ENCODE measurements at places on chromosomes 1 and 21.

DNA sequence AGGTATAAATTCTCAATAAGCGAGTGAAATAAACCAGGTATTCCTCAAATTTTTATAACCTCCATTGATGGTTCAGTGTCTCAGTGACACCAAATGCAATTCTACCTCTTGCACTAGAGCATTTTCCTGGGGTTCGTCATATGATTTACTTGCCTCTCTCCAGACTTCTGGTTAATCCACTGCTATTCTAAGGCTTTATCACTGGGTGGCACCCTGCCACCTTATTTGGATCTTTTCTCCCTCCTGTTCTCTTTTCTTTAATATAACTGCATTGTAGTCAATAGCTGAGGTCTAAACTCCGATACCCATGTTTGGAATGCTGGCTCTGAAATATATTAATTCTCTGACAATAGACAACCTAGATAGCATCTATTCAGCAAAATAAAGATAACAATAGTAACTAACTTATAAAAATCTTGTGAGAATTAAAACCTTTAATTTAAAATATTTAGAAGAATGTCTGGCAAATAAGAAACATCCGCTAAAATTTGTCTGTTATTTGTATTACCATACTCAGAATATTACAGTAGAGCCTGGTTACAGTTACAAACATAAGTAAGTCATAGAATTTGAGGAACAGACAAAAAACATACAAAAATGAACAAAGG lies 436.4 kb downstream of the PLA2G4A start:
- DNase-seq, result peak; percentile 57

- no peak for DNase-seq
These were observed 645.6 kb upstream of the ADGRL2 start for GRCh38 chr1:81155131-81155530.

DNA sequence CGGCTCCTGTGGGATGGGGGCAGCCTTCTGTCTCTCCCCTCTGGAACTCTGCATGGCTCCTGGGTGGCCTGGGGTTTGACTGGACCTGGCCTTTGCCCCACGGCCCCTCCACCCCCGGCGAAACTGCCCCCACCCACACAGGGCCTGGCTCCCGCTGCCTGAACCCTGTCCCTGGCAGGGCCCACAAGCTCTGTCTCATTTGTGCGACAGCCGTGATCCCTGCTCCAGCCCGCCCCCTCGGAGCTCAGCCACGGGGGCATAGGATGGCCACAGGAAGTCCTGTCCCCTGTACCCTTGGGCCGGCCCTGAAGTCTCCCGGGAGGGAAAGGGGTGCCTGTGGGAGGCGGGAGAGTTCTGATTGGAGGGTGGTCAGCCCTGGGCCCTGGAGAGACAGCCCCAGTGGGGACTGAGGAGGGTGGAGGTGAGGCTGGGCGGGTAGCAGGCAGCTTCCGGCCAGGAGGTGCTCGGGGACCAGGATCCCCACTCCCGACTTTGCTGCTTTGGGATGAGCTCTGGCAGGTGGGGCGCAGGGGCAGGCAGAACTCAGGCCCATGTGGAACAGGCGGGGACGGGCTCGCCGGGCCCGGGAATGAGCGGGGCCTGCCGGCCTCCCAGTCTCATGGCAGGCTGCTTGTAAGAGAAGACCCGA lies 45.1 kb downstream of the SLX9 start:
- DNase-seq, result no peak

- DNase-seq, result no peak
These were observed 39.0 kb downstream of the FYB2 start for GRCh38 chr1:56780128-56780750.

DNA sequence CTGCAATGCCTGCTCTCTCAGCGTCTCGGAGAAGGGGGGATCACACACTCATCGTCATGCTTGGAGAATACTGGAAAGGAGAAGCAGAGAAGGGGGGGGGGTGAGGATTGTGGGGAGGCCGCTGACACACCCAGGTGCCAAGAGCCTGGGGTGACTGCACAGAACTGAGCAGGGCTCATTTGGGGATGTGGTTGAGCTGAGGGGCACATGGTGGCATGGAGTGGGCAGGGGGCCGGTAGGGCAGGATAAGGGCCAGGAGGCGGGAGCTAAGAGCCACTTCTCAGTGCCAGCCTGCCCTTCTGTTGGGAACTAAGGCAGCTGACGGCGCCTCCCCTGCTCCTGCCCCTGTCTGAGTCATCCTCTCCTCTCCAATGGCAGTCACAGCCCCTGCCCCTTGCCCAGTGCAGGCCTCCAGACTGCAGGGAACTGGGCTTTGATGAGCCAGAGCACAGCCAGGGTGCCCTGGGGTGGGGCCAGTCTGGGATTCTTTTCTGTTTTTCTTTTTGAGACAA lies 27.2 kb downstream of the MRPL37 start:
- DNase-seq, result no peak

DNA sequence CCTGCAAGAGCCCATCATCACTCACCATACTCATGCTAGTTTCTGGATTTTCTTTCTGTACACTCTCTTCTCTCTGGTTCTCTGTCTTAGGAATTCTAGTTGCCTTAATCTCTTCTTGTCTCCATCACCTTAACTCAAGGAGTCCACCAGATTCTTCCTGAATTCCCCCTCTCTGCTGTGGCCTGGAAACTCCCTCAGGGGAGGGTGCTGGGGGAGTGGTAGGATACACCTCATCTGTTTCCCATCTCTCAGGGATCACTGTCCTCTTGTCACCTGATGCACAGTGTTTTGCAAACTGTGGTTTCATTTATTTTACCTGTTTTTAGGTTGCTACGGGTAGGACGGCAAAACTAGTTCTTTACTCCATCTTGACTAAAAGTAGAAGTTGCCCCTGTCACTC lies 6.6 kb upstream of the GNG12 start:
- DNase-seq, result no peak

GRCh38 chr1:201213106-201213770 lies 22.6 kb downstream of the IGFN1 start:
- peak; percentile 6 for DNase-seq

- DNase-seq, result no peak
These were observed 503.2 kb upstream of the CAMK1G start for GRCh38 chr1:209080170-209080781.

DNA sequence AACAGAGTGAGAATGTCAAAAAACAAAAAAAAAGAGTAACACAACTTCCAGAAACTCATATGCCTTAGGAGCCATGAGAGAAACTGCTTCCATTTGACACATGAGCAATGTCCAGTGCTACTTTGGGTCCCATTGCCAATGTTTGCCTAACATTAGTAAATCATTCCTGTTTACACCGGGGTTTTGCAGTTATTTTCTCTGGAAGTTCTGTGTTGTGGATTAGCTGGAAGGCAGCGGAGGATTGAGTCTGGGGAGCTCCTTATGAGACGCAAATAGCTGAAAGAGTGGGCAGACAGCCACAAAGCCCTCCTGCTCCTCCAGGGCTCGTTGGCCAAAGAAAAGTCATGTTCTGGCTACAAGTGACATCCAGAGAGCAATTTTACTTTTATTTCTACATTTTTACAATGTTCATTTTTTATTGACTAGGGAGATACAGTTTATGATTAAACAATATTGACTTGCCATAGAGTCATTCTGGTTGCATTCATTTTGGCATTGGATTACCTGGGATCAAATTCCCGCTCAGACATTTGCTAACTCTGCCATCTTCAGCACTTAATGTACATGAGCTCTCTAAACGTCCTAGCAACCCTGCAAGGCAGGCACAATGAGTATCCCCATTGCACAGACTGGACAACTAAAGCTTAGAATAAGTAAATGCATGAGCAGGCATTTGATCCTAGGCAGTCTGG lies 66.4 kb upstream of the GALNT2 start:
- DNase-seq, result no peak

DNA sequence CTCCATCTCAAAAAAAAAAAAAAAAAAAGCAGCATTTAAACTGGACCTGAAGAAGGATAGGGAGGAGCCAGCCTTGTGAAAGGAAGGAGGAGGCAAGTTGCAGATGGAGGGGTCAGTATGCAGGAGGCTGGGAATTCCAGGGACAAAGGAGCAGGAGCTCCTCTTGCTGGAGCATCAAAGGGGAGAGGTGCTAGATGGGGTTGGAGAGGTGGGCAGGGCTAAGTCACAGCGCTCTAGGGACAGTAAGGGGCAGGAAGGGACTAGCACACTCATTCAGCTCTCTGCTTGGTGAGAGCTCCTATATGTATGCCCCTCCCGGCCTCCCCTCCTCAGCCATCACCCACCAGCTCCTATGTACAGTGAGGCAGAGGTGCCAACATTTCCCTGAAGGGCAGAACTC lies 26.8 kb downstream of the MAP7D1 start:
- DNase-seq, result no peak

DNA sequence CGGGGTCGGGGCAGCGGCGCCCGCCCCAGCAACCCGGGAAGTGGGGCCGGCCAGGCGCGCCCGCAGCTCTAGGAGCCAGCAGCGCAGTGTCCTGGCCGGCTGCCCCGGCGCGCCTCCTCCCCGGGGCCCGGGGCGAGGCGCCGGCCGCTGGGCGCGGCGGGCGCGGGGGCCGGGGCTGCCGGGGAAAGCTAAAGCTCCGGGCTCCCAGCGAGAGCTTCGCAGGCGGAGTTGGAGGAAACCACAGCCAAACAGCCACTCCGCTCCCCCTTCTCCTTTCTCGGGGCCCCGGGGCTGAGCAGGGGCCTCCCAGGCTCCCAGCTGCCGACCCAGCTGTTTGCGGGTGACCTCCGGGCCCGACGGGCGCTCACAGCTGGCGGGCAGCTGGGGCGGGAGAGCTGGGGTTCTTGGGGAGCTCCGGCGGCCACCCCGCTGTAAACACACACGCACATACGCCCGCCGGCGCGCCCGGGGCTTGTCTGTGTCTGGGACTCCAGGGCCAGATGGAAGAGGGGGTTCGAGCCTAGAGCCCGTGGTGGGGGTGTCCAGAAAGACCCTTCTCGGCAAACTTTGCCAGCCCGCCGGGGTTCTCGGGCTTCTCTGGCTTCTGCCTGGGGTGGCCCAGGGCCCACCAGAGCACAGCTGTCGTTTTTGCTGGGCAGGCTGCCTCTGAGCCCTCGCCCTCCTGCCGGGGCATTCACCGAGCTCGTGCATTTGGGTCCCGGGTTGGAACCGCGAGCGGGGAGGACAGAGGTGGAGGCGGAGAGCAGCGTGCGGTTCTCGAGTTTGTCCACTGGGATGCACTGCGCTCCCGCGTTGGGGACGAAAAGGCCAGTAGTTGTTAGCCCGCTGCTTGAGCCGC lies 1.5 kb downstream of the AJAP1 start:
- peak; percentile 91 for DNase-seq

GRCh38 chr1:185990565-185990964 lies 256.4 kb downstream of the HMCN1 start:
- DNase-seq, result no peak

DNA sequence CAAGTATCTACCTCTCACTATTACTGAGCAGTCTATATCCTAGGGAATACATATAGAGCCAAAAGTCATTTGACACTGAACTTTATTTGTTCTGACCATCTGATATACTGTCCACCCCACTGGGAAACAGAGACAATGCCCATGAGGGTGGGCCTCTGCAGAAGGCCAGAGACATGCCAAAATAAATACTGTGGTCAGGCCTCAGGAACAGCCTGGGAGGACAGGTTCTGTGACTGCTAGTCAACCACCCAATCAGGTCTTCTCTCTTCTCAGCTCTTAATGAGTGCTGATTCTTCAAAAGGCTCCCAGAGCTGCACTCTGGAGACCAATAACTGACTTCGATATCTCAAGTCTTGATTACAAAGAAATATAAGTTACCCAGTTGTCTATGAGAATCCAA lies 5.5 kb upstream of the ANKRD35 start:
- DNase-seq, result no peak

- DNase-seq, result no peak
These were observed 56.3 kb downstream of the POU2F1 start for GRCh38 chr1:167276969-167277368.

- DNase-seq, result no peak
These were observed 3.1 kb upstream of the ARHGEF2 start for GRCh38 chr1:155981266-155982088.

DNA sequence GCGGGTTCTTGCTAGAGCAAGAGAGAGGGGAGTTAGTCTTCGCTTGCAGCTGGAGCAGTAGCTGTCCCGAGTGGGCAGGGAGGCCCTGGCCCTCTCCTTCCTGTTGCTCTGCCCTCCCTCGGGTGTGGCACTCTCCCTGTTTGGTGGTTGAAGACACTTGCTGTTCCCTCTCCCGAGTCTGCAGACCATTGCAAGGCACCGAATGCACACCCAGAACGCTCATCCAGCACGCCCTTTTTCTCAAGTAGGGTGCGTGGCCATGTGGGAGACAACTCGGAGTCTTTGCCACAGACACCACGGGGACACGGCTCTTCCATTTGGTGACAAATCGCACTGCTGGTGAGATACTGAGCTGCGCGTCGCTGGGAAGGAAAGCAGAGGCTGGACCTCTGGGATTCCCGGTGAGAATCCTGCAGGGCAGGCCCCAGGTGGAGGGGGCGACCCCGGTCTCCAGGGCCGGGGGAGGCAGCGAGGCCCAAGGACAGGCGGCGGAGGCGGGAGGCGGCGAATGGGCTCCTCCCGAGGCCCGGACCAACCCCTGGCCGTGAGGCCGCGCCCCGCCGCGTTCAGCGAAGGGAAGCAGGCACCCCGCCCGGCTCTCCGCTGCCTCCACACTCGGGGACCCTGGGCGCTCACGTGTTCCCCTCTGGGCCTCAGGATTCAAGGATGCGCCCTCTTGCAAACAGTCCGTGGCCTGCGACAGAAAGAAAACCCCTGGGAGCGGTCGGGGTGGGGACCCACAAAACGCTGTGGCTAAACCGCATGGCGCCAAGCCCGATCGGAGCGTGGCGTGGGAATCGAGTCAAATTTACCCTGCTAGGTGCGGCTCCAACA lies 10.4 kb upstream of the TMEM200B start:
- no peak for DNase-seq

DNA sequence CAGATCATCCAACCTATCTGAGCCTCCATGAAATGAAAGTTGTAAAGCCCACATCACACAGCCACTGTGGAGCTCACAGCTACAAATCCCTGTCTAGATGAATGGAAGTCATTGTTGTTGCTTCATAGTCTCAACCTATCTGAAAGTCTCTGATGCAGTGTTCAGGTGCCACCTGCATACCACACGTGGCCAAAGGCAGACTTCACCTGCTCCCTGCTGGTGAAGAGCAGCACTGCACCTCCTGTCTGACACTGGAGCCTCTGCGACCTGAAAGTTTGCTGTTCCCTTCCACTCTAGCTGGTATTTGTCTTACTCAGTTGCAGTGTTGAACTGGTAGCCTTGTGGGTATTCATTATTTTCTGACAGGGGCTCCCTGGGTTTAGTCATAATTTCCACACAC lies 18.4 kb downstream of the LORICRIN start:
- DNase-seq, result no peak

GRCh38 chr1:173474097-173474779 lies 2.9 kb upstream of the PRDX6 start:
- no peak for DNase-seq

DNA sequence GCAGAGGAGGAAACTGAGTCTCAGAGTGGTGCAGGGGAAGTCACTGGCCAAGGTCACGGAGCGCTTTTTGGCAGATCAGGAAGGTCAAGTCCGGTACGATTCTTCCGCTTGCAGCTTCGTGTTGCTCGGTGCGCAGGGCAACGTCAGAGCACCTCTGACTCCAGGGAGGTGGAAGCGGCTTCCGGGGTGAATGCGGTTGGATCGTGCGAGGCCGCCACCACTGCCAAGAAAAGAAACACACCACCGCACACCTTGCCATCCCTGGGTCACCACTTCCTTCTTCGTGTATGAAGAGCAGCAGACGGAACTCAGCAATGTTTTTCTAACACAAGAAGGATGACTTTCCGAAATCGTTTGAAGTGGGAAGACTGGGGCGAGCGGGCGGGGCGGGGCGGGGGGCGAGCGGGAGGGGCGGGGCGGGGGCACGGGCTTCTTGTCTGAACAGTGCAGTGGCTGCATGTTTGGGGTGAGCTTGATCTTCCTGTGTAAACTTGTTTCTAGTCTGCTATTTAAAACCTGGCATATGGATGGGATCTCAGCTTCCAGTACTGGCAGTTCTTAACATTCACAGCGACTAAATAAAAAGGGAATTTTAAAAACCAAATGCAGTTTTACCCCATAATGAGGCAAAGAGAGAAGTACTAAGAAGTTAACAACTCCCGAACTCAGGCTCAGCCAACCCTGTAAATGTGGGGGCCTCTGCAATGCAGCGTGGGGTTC lies 300.0 kb downstream of the RRAGC start:
- DNase-seq, result no peak

Data from dorsolateral prefrontal cortex (tissue), 122 donors.